ENCODE measurements at places on chromosomes 11 and 22. TPM values are rescaled to one million over a fixed set of nuclear protein-coding genes. Genes with fewer than 3 reads are reported as not detected.

The LMNTD2 gene
- 0.52 TPM for total RNA-seq

The FAM227A gene
- 1.0 TPM for total RNA-seq

The SMC1B gene
- total RNA-seq = not detected

GRCh38 chr11:116505298-116506262 lies 267.2 kb downstream of the BUD13 start:
- no peak for DNase-seq

- no peak for DNase-seq
Measured at GRCh38 chr11:115874843-115875242, 370.6 kb upstream of the CADM1 start.

DNA sequence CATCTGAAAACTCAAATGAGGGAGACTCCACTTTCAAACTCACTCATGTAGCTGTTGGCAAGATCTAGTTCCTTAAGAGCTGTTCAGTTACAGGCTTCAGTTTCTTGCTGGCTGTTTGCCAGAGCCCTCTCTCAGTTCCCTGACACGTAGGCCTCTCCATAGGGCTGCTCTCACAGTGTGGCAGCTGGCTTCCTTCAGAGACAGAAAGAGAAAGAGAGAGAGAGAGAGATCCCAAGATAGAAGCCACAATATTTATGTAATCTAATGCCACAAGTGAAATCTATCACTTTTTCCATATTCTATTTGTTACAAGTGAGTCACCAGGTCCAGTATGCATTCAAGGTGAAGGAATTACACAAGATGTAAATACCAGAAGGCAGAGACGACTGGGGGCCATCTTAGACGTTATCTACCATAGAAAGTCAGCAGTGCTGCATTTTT lies 168.8 kb downstream of the RCN1 start:
- no peak for DNase-seq

DNA sequence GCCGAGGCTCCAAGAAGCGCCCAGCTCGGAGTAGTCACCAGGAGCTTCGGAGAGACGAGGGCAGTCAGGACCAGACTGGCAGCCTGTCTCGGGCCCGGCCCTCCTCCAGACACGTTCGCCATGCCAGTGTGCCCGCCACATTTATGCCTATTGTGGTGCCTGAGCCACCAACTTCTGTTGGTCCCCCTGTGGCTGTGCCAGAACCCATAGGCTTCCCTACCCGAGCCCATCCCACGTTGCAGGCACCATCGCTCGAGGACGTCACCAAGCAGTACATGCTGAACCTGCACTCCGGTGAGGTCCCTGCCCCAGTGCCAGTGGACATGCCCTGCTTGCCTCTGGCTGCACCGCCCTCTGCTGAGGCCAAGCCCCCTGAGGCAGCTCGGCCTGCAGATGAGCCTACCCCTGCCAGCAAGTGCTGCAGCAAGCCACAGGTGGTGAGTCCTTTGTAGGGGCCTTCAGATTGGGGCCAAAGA lies 3.4 kb downstream of the ARHGEF17 start:
- no peak for DNase-seq

DNA sequence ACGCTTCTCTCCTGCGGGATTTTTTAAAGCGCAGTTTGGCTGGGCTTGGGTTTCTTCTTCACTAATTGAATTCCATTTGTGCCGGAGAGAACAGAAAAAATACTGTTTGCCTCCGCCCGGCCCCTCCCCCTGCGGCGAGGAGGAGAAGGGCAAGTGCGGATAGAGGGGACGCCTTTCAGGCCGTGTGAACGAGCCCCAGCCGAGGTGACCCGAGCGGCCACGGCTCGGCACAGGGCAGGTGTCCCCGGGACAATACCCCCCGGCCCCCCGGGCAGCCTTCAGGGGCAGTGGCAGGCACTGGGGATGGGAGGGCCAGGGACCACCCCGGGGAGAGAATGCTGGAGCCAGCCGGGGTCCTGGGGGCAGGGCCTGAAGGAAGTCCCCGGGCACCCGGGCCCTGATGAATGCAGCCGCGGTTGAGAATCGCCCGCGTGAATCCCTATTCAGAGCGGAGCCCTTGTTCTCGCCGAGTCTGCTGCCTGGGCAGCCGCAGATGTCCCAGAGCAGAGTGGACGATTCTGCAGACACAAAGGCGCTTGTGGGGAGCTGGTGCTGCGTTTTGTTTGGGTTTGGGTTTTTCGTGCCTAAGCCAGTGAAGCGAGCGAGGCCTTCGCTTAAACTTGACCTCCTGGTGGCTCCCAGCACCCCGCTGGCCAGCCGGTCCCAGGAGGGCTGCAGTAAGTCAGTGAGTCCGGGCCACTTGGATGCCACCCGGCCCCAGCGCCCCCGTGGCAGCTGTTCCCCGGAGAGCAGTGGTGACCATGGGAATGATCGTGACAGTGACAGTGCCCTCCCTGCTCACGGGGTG lies 96.0 kb downstream of the WNT7B start:
- no peak for DNase-seq

DNA sequence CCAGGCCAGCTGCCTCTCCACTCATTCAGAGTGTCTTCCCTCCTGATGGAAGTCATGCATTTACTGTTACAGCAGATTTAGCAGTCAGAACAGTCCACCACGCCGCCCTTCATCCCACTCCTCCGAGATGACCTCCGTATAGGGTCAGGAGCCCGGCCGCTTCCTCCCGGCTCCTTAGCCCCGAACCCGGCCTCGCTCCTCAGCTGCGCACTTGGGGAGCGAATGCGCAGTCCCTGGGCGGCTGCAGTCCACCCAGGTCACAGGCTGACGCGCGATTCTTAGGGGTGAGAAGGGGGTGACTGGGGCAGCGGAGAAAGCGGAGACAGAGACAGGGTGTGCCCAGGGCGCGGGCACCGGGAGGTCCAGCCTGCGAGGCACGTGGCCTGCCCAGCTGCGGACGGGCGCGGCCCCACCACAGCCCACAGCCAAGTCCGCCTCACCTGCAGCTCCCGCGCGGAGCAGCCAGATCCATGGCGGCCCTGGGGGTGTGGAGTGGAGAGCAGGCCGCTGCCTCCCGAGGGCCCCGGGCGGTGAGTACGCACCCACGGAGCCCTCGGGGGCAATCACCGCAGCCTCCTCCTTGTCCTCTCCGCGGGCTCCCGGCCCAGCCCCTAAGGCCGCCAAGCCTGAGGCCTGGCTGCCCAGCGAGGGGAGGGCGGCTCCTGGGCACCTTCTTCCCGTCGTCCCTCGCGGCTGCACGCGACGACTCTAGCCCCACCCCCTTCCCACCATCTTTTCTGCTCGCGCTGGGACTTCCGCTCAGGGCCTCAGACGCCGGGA lies 286.6 kb downstream of the BRD1 start:
- DNase-seq = no peak

All from left ventricle myocardium inferior (tissue), 1 donor.